Hematopoietic multipotent progenitor cell treated with erythropoietin and hydrocortisone succinate and interleukin-3 and kit ligand, for 6 days (in vitro differentiated cells): ENCODE measurements at places on chromosomes 4 and X.

DNA sequence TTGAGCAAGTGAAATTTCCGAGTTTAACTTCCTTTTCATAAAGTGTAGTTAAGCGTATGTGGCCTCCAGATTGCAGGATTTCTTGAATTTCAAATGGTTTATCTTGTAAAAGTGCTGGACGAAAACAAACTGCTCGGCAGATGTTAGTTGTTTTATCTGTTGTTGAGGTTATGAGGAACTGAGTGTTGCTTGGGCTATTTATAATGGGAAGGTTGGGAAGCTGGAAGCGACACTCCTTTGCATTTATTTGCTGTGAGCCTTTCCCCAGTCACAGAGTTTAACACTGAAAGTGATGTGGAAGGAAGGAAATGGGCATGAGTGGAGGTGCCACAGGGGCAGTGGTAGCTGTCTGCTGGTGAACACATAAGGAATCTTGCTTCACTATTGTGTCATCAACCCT is 284.9 kb downstream of the PCDH7 start:
- DNase-seq, result no peak

GRCh38 chr4:15729910-15730533 is 27.2 kb downstream of the BST1 start:
- DNase-seq, result peak; percentile 86

DNA sequence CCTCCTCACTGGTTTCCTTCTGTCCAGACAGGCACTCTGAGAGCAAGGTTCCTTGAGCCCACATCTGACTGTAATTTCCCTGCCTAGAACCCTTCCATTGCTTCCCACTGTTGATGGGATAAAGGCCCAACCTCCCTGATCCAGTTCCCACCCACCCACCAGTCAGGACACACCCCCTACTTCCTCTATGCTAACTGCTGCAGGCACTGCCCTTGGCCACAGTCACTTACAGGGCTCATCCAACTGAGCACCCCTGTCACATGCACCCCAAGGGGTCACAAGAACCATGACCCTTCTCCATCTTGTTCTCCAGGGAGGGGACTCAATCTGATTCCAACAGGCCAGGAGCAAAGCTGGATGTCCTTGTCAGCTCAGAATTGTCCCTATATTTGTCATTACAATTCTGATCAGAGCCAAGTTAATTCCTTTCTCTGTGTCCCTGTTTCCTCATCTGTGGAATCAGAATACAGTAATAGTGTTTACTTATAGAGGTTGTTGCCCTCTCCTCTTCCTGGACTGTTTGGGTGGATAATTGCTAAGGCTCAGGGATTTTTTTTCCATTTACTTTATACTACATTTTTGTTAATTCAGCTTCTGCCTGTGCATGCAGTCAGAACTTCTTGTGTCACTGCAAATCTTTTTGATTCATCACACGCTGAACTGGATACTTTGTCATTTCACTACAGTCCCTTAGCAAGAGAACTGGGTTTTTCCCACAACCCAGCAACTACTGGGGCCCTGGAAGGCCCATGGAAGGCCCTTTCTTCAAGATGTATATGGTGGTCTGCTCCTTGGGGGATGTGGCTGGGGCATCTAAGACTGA is 105.6 kb upstream of the MAMLD1 start:
- no peak for DNase-seq

DNA sequence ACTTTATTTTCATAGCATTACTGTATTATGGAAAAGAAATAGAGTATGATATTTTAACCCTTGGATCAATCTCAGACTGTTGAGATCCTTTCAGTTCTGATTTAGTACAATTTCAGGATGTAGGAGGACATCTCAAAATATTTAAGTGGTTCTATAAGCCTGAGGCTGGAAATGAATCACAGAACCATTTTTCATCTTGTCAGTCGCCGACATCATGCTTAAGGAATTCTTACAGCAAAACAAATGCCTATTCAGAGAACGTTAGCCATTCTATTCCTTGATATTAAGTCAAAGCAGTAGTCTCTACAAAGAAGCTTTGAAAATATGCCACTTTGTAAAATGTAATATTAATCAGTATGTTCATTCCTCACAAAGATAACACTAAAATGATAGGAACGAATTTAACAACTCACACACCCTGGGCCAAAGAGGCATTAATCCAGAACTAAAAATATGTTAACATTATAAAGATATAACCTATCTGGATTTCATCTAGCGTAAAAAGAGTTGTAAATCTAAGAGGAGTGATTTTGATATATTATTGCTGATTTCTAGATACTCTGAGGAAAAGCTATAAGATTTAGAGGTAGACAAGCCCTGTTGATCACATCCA is 152.0 kb downstream of the GASK1B start:
- DNase-seq, result no peak

GRCh38 chr4:6439120-6439762 is 33.2 kb downstream of the PPP2R2C start:
- DNase-seq, result no peak

DNA sequence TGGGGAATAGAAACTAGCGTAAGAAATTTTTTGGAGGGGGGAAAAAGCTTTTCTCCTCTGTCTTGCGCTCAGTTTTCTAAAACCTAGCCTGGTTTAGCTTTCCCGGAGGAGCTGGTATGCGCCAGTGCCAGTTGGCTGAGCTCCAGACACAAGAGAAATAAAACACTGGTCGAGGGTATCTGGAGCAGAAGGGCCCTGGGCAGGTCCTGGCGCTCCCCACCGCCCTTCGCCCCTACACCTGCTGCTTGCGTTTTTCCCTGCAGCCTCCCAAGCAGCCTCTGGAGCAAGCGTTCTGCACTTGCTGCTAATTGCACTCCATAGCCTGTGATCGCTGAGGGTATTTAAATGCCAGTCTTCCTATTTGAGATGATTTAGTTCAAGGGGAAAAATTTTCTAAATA is 816 bp downstream of the EREG start:
- DNase-seq, result peak; percentile 66

GRCh38 chr4:59960143-59960542 is 1240.0 kb upstream of the ADGRL3 start:
- DNase-seq, result no peak

GRCh38 chr4:188780028-188780427 is 640.8 kb downstream of the TRIML1 start:
- DNase-seq, result no peak

DNA sequence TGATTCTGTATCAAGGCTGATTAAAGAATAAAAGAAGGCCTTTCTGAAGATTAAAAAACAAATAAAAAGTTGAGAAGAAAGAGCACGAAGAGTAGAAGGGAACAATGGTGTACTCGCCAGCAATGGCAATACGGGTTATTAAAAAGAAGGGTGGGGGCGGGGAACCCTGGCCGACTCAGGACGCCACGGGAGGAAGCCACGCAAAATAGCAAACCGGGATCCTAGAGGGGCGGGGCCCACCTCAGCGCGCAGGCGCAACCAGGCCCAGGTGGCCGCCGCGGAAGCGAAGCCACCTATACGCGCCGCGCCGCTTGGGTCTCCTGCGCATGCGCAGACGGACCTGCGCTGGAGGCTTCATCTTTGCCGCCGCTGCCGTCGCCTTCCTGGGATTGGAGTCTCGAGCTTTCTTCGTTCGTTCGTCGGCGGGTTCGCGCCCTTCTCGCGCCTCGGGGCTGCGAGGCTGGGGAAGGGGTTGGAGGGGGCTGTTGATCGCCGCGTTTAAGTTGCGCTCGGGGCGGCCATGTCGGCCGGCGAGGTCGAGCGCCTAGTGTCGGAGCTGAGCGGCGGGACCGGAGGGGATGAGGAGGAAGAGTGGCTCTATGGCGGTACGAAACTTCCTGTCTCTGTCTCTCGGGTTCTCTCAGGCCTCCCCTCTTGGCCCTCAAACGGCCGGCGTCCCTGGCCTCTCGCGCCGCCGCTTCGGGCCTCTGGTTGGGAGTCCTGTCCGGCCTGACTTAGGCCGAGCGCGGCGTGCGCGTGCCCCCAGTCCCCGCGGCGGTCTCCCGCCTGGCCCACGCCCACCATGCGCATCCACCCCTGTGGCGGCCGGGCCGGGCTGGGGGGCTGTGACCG is at the start of gene FIP1L1:
Gene FIP1L1 (plus strand): TSS at position 323 of the 852 bp plus-strand sequence. CDS start 198 bp downstream, at position 521.
- DNase-seq, result peak; percentile 97

GRCh38 chr4:772776-773175 is 53.2 kb downstream of the CPLX1 start:
- DNase-seq, result no peak

DNA sequence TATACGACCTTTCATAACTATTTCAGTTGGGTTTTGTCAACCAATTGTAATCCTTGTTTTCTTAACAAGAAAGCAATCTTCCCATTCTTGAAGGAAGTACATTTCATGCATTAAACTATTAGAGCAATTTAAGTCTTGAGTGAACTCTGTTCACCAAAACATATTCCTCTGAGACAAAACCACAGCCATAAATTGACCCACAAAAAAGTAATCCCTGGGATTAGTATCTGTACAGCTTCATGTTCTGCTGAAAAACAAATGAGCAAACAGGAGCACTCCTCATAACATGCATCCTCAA is 207.0 kb upstream of the PDE5A start:
- DNase-seq, result no peak

GRCh38 chrX:120485638-120486520 is 16.8 kb upstream of the LAMP2 start:
- peak; percentile 95 for DNase-seq

GRCh38 chr4:139146926-139147629 is 29.9 kb downstream of the ELF2 start:
- DNase-seq, result no peak

- no peak for DNase-seq
Observed at GRCh38 chrX:139692506-139692849, 15.5 kb downstream of the MCF2 start.

DNA sequence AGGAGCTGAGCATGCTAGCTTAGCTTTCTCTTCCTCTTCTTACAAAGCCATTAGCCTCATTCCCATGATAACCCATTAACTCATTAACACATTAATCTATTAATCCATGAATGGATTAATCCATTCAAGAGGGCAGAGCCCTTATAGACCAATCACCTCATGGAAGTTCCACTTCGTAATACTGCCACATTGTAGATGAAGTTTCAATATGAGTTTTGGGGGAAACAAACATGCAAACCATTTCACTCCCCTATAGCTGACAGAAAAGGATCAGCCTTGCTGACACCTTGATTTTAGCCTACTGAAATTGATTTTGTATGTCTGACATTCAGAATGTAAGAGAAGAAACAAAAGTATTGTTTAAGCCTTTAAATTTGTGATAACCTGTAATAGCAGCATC is 251.8 kb upstream of the GALNTL6 start:
- no peak for DNase-seq

- DNase-seq, result no peak
Observed at GRCh38 chr4:98946359-98946758, 17.4 kb upstream of the EIF4E start.

DNA sequence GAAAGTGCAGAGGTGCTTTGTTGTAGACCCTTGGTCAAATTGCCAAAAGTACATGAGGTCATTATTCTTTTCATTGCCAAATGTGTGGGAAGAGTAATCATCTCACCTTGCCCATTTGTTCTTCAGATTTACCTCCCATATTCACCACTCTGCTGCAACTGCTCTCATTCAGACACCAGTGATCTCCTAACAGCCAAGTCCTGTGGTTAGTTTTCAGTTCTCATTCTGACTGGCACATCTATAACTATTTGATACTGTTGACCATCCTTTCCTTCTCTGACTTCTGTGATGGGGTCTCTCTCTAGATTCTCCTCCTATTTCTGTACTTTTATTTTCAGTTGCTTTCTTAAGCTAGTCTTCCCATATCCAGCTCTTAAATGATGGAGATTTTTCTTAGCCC is 39.8 kb downstream of the GRIA3 start:
- DNase-seq, result no peak

- no peak for DNase-seq
Observed at GRCh38 chr4:75696581-75696980, 23.4 kb upstream of the G3BP2 start.

GRCh38 chr4:4315461-4316149 is 25.6 kb downstream of the ZBTB49 start:
- no peak for DNase-seq

GRCh38 chrX:120752431-120753082 is 122.7 kb upstream of the C1GALT1C1 start:
- no peak for DNase-seq

- no peak for DNase-seq
Observed at GRCh38 chr4:89590128-89590527, 246.8 kb downstream of the SNCA start.

- DNase-seq, result peak; percentile 62
Observed at GRCh38 chr4:139171876-139172691, 4.9 kb downstream of the ELF2 start.

- DNase-seq, result no peak
Observed at GRCh38 chr4:185344743-185345538, 50.8 kb downstream of the LRP2BP start.

- peak; percentile 13 for DNase-seq
Observed at GRCh38 chrX:119757979-119758730, at the start of gene SOWAHD. TSS of gene SOWAHD (plus strand) at chrX:119758588. CDS start at chrX:119758668, 80 bp downstream.

DNA sequence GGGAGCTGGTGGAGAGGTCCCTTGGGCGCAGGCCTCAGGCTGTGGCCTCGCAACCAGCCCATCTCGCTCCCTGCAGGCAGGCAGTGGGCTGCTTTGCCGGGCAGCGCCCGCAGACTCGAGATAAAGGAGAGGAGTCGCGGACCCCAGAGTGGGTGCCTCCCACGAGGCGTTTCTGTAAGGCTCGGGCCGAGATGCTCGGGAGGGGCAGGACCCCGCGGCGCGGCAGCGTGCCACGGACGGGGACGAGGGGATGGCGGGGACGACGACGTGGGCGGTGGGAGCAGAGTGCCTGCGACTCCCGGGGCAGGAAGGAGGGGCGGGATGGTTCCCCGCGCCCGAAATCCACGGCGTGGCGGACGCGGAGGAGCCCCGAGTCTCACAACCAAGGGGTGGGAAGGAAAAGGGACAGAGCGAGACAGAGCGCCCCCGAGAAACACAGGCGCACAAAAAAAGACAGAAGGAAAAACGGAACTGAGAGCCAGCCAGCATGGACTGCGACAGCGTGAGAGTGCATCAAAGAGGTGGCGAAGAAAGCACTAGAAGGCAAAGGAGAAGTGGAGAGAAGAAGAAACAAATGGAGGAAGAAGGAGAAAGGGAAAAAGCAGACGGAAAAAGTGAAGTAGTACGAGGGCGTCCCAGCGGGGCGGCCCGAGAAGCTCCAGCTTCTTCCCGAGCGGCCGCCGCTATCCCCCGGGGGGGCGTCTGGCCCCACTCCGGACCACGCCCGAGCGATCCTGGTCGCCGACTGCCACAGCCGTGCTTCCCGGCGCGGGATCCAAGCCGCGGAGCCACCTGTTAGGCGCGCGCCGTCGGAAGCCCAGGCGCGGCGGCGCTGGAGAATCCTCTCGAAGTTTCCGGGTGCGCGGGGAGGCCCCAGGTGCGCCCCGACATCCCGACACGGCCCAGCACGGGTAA is 1.5 kb downstream of the BEND4 start:
- peak; percentile 49 for DNase-seq

- no peak for DNase-seq
Observed at GRCh38 chrX:109399831-109400230, 82.1 kb downstream of the GUCY2F start.

- no peak for DNase-seq
Observed at GRCh38 chr4:177706916-177707315, 264.7 kb upstream of the AGA start.
